ENCODE measurements at places on chromosomes 12 and 14.
A peak's percentile ranks its signal among the peaks of the same experiment; 100 is the strongest.

- DNase-seq, result no peak
Observed at GRCh38 chr12:32145096-32145495, 38.4 kb downstream of the BICD1 start.

GRCh38 chr12:92608151-92609091 is 94.4 kb upstream of the PLEKHG7 start:
- DNase-seq, result peak; percentile 76

DNA sequence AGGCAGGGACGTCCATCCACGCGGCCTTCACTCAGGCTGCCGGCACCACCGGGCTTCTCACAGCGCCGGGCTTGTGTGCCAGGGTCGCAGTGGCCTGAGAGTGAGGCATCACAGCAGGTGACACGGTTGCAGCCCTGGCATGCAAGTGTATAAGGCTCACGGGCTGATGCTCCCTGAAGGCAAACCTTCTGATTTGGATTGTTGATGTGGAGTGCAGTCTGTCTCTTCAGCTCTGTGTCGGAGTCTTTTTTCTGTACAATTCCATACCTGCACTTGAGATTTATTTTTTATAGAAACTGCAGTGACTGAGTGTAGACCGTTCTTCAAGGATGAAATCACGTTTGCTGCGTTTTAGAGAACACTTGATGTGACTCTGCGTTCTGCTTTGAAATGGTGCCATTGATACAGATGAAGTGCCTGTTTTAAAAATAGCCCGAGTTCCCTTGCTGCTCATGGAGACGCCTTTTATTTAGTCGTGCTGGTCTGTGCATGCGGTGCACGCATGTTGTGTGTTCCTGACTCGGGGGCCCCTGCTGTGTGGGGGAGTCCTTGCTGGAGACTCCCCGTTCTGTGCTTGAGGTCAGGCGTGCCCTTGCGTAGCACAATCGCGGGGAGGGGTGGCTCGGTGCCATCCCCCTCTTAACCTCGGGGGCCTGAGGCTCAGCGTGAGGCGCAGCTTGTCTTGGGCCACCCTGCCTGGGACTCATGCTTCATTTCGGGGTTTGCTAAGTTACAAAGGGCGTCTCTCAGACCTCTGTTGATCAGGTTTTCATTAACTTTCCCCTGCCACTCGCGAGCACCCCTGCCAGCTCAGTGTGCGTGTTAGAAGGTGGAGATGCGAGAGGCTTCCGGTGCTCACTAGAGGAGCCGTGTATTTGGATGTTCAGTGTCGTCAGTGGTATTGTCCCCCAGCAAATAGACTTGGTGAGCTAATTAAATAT is 21.6 kb upstream of the AMN start:
- no peak for DNase-seq

GRCh38 chr14:54000341-54000811 is 43.8 kb upstream of the BMP4 start:
- DNase-seq, result no peak

- DNase-seq, result no peak
Observed at GRCh38 chr12:92775416-92775815, 72.6 kb downstream of the PLEKHG7 start.

- no peak for DNase-seq
Observed at GRCh38 chr12:68806488-68807237, 1.3 kb upstream of the MDM2 start.

- DNase-seq, result no peak
Observed at GRCh38 chr12:131913666-131914065, 15.4 kb upstream of the PUS1 start.

- DNase-seq, result no peak
Observed at GRCh38 chr14:76034566-76034965, 49.0 kb downstream of the IFT43 start.

DNA sequence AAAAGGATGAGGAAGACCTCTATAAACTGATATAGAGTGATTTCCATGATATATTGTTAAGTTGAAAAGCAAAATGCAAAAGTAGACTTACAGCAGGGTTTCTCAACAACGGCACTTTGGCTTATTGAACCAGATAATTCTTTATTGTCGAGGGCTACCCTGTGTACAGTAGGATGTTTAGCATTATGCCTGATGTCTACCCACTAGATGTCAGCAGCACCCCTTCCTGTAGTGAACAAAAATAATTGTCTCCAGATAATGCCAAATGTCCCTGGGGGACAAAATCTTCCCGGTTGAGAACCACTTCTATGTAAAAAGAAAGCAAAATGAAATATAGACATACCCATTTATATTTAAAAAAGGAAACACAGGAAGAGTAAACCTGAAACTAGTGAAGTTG is 32.4 kb downstream of the ABCD2 start:
- DNase-seq, result peak; percentile 34

DNA sequence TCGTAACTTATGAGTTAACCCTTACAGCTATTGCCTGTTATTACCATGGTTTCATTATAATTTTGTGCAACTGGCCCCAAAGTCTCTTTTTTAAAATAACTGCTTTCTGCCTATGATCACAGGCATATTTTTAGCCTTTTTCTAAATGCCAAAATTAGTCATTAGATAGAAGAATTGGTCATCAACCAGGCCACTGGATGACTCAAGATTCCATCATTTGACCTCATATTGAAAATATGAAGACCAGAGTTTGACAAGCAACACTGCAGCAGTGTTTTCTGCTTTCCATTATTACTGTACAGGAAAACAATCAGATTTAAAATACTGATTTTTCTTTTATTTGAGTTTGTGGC is 54.7 kb upstream of the OTOGL start:
- peak; percentile 30 for DNase-seq

DNA sequence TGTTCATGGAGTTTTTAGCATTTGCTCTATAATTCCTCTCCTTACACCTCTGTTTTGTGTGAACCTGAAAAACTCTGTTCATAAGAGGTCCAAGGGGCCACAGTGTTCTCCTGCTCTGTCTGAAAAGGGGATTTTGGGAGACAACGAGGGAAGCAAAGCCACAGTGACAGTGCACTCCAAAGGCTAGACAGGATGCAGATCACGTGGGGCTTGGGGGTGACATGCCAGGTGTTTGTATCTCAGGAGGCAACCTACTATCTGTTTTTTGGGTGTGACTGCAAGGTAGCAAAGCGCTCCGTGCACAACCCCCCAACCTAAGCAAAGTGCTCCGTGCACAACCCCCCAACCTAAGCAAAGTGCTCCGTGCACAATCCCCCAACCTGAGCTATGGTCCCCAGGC is 5.1 kb upstream of the CHD4 start:
- DNase-seq, result no peak

DNA sequence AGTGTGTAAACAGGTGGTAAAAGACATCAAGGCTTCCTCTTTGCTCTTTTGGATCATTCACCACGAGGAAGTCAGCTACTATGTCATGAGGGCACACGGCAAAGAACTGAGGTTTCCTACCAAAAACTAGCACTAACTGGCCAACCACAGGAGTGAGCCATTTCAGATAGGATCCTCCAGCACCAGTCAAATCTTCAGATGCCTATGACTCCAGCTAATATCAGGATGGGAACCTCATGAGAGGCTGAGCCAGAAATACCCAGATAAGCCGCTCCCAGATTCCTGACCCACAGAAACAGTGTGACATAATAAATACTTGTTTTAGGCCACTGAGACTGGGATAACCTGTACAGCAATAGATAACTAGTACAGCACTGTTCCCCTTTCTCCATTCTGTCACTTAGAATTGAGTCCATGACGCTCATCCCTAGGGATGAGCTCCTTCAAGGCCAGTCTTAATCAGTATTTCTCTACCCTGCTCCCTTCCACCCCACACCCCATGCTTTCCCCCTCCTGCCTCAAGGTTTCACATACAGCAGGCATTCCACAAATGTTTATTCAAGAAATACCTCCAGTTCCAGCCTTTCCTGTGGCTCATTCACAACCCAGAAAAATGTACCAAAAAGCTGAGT is 68.4 kb downstream of the PPM1H start:
- no peak for DNase-seq

- no peak for DNase-seq
Observed at GRCh38 chr14:78638926-78639325, 468.8 kb downstream of the NRXN3 start.
